ENCODE measurements at places on chromosomes 5 and 9.

DNA sequence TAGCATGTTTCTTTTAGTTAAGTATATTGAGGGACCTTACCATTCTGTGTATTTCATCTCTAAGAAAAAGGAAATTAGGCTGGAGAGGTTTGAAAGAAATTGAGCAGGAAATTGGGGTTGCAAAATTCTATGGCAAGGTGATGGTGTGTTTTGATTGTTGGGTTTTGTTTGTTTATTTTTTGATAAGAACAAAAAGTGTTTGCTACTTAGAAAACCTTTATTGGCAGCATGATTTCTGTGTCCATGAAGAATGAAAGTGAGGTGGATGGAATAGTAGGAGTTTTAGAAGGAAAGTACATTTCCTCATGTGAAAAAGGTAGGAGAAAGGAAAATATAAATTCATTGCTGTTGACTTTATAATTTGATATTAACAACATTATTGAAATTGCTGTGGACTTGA lies 167.1 kb downstream of the CD180 start:
- no peak for DNase-seq

GRCh38 chr9:13726746-13727145 lies 447.3 kb upstream of the MPDZ start:
- no peak for DNase-seq

- no peak for DNase-seq
These were observed 700.3 kb upstream of the TYRP1 start for GRCh38 chr9:11992866-11993265.

DNA sequence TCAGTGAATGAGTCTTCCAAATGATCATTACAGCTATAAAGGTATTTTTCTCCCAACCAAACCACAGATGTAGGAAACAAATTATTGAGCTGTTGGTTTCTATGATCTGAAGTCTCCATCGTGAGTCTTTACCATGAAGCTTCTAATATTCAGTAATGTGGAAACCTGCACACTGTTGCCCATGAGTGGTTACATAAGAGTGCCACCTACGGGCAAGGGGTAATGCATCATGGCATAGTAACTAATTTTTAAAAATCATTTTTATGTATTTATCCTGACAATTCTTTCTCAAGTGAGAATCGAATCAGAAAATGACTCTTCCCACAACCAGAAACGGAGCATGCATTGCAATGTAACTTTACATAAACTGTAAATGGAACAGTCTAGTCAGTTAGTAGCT lies 282.5 kb upstream of the SMARCA2 start:
- DNase-seq, result peak; percentile 2

DNA sequence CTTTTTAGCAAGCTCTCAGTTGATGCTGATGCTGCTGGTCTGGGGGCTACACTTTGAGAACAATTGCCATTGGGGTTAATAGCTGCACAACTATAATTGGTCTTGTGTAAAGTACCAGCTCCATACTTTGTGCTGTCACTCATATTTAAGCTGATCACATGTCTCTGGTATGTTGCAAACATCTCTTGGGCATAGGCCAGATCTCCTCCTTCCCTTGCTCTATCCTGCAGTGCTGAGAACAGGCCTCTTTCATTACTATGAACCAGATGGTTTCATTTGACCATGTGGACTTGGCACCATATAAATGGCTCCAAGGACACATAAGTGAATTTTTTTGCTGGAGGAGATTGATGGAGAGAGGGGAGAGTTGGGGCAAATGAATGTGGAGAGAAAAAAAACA lies 48.4 kb downstream of the DMRT2 start:
- DNase-seq, result no peak

DNA sequence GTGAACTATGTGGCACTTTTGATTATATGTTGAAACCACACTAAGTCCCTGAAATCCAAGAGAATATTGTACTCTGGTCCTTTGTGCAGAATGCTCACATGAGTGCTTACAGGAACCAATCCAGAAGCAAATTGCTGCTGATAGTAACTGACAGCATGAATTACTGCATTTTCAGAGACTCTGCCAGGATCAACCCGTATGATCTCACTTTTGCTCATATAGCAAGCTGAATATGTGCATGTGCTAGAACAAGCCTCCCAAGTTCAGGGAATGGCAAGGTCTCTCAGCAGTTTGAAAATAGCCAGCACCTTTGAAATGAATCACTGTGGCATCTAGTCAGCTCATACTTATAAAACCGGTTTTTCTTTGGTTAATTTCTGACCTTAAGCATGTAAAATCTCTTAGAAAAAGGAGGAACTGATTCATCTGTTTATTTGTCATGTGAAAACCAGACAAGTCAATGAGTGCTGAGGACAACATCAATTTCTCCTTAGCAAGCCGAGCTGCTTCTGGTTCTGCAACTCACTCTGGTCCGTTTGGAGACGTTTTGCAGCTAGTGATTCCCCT lies 215.7 kb upstream of the ELL2 start:
- DNase-seq, result peak; percentile 95

DNA sequence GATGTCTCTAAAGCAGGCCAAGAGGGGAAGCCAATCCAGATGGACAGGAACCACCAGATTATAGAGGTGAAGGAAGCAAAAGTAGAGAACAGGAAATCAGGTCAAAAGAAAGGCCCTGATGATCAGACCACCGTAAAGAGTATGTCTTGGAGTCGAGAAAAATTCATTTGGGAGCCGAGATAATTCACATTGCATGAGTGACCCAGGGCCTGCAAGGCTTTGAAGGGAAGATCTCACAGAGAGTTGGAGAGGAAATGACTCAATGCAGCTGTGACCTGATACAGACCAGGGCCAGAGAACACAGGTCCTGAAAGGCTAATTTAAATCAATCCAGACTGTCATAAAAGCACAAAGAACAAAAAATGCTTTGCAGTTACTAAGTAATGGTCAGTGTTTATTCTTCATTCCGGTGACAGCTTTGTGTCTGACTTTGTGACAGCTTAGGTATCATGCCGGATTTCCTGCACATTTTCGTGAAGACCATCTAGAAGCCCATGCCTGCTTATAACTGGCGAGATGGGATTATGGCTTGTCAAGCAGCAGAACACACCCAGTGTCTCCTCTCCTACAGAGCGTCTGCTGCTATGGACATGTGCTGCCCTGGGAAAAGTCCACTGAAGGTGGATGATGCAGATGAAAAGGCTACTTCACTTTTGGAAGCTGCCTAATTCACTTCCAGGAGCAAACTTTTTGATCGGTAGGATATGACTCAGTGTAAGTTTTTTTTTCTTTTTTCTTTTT lies 5.8 kb upstream of the ACTBL2 start:
- peak; percentile 92 for DNase-seq

GRCh38 chr5:54450542-54450941 lies 5.0 kb upstream of the HSPB3 start:
- DNase-seq, result no peak

- no peak for DNase-seq
These were observed 33.9 kb downstream of the DOCK2 start for GRCh38 chr5:169670769-169671525.

GRCh38 chr9:13816837-13817236 lies 497.1 kb downstream of the NFIB start:
- no peak for DNase-seq

GRCh38 chr5:17336054-17336453 lies 118.6 kb downstream of the BASP1 start:
- DNase-seq, result no peak

DNA sequence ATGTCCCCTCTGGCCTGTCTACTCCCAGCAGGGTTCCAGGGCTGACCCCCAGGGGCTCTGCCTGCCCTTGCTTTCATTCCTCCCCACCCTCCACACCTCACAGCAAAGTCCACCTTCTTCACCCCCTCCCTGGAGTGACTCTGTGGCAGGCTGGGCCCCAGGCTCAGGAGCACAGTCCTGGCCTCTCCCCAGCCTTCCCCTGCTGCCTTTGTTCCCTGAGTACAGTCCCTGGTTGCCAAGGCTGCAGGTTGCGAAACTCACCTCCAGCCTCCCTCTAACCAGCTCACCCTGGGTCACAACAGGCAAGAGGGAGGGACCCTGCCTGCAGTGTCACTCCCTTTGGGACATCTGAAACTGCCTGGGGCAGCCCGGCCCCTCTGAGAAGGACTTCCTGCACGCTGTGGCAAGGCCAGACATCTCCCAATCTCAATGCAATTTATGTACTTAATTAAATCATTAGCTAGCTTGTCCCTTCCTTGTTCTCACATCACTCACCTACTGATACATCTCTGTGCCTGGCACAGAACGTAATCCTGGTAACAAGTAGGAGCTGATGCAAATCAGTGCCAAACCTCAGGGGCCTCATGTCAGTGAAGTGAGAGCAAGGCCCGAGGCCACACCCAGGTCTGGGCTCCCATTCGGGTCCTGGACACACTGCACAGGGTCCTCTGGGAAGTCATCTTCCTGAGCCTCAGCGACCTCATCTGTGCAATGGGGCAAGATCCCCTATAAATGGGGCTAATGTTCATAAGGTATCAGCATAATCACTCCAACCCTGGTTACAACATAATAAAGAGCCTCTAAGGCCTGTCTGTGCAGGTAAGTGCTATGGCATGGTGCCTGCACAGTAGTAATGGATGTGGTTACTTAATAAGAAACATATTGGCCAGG lies 27.3 kb upstream of the TRIM14 start:
- peak; percentile 85 for DNase-seq

- no peak for DNase-seq
These were observed 77.2 kb downstream of the FBXL7 start for GRCh38 chr5:15577132-15577531.

DNA sequence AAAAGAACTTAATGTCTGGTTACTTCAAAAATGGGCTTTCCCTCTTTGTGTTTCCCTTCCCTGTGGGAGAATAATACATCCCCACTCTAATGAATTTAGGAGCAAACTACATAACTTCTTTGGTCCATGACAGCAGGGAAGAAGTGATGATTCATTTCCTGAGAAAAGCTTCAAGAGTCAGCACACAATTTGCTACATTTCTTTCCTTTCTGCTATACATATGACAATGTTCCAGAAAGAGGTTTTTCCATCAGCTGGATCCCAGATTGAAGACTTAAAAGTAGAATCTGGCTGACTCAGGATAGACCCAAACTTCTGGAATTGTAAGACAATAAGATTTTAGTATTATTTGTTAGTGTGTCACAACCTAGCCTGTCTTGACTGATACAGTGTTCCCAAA lies 126.1 kb downstream of the DRD1 start:
- peak; percentile 20 for DNase-seq

GRCh38 chr5:68177676-68178075 lies 37.9 kb upstream of the PIK3R1 start:
- DNase-seq, result no peak

DNA sequence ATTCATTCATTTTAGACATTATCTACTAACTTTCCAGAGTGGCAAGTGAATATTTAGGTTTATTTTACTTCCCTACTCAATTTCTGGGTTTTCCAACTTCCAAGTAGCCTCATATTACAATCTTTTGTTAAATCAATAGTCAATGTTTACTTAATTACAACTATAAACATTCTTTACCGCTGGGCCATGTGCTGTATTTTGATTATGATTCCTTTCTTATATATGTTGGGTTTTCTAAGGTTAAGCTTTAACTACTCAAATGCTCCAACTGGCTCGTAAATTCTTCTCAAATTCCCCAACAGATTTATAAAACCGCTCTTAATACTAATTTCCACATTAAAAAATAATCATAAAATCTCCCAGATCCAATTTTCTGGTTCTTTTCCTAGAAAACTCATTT lies 110.1 kb upstream of the ABCA1 start:
- no peak for DNase-seq

GRCh38 chr9:94026816-94027215 lies 57.4 kb upstream of the PTPDC1 start:
- no peak for DNase-seq

DNA sequence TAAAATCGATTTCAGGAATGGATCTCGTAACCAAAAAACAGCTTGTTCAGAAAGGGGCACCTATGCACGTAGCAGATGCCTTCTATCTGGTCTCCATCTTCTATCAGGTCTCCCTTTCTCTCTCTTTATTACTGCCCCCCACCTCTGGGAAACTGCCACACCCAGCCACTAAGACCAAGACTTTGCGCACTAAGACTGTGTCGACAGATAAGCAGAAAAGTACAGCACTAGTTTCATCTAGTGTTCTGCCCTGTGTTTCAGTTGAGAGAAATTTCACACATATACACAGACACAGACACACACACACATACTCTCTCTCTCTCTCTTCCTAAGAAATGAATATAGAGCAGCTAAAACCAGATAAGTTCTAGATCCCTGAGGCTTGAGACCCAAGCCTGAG lies 210.1 kb upstream of the MAP3K1 start:
- no peak for DNase-seq

- peak; percentile 42 for DNase-seq
These were observed 255.5 kb downstream of the PDE4D start for GRCh38 chr5:59637884-59638580.

- DNase-seq, result peak; percentile 97
These were observed 73.4 kb downstream of the ANGPTL2 start for GRCh38 chr9:127049044-127049443.

DNA sequence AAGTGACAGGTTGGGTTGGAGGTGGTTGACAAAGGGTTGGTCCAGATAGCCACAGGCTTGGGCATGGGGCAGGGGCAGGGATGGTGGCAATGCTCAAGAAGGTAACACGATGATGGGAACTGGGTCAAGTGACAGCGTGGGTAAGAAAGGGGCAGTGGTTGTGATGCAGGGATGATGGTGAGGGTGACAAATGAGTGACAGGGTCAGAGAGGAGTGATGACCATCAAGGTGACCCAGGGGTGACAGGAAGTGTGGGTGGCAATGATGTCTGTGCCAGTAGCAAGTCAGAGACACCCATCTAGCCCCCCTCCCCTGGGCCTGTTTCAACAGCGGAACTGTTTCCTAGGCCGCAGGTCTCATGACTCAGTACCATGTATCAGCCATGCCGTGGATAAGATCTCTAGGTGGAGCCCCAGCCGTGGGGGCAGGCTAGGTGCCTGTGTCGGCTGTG lies 20.5 kb downstream of the AQP3 start:
- DNase-seq, result no peak

DNA sequence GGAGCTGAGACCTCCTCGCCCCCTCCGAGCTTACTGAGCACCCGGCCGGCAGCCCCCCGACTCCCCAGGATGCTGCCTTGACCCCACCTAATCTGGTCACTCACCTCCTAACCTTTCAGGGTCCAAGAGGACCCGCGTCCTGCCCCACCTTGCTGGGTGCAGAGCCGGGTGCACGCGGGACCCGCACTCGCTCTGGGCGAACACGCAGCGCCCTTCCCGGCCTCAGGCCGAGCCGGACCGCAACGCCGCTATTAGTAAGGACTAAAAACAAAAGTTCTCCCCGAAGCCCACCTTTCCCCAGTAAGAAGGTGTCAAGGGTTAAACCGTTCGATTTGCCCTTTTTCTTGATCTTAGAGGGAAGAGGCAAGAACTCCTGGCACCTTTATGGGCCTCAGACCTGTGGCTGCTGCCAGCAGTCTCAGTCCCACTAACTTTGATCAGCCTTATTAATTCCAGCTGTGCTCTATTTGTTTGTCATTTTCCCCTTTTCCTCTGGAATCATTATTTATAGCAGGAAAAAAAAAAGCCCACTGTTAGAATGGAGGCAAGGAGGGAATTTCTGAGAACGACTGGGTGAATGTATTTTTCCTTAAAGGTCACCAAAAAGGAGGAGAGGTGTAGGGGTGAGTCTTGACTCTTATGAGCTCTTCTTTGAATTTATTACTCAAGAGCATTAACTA lies 10.5 kb downstream of the IRX2 start:
- DNase-seq, result no peak

- DNase-seq, result no peak
These were observed 35.7 kb downstream of the NACC2 start for GRCh38 chr9:136059321-136059791.

- DNase-seq, result no peak
These were observed 1.6 kb downstream of the MGAT4B start for GRCh38 chr5:179805070-179805528.

Measured in M059J (cell line).